ENCODE measurements at places on chromosomes 2 and 18.
A peak's percentile ranks its signal among the peaks of the same experiment; 100 is the strongest.

GRCh38 chr2:156110890-156111289 is 221.6 kb downstream of the NR4A2 start:
- no peak for DNase-seq

- DNase-seq: no peak
These were observed 25.2 kb downstream of the SIX2 start for GRCh38 chr2:44983836-44984604.

DNA sequence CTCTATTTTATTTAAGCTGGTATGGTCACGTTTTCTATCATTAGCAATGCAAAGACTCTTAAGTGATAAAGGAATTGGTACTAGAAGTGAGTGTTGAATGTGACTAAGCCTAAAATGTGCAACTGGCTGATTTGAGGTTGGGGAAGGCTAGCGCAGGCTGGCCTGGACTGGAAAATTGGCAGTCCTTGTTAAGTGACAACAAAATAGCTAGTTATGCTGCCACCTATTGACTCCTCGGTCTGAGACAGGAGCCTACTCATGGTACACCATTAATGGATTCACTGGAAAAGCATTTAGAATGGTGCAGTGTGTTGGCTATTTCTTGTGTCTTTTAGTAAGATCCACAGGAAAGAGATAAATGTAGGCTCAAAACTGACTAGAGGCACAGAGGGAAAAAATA is 5.7 kb upstream of the WIPF1 start:
- peak; percentile 62 for DNase-seq

GRCh38 chr2:45804987-45805755 is 153.7 kb downstream of the PRKCE start:
- no peak for DNase-seq

DNA sequence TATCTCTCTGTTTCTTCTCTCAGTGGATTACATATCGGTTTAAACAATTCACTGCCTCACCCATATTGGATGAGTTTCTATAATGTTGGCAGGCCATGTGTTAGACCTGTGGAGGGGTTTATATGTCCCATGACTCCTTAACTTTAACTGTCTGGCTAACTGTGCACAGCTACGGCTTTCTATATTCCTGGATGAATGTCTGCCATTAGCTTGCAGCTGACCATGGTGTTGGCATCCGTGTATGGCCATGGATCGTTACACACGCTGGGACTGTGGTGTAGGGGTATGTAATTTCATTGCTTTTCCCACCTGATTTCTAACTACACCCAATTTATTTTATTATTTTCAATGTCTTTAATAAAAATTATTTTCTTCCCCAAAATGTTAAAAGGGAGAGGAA is 3.3 kb upstream of the TANC1 start:
- no peak for DNase-seq
